Osteoblast (primary cell): ENCODE measurements at places on chromosomes 1 and 21. TPM values are rescaled to one million over a fixed set of nuclear protein-coding genes. Genes with fewer than 3 reads are reported as not detected.

SPOCD1 gene
- total RNA-seq = 58.6 and 67.8 TPM in 2 replicates

GRCh38 chr1:207885129-207886032 is 25.5 kb downstream of the CD34 start:
- peak; percentile 94 for DNase-seq

DNA sequence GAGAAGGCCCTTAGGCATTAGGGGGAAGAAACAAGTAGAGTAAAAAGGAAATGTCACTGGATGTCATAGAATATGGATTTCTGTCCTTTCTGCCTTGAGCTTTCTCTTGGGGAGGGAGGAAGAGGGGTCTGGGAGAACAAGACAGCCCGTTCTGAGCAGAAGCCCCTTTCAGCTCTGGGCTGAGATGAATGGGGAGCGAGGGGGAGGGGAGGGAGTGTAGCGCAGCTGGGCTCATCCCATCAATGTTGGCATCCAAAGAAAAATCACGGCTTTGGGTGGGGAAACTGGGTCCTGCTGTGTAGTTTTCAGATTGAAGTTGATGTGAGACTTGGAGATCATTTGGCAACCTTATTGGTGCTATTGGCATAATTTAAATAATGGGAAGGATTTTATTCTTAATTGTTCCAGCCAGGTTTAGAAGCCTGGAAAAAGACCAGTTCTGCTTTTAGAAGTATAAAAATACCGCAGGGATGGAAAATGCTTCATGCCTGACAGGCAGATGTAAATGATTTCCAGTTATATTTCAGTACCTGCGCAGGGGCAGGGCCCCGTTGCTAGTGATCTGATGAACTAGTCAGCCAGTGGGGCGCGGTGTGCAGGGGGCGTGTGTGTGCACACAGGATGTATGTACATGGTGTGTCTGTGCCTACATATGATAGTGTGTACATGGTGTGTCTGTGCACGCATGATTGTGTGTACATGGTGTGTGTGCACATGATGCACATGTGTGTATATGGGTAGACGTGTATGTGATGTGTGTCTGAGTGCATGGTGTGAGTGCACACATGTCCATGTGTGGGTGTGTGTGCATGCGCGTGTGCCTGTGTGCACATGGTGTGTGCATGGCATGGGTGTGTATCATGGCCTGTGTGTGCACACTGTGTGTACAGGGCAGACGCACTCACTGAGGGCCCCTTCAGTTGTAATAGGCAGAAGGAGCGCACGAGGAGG is 36.0 kb downstream of the ABCG1 start:
- DNase-seq = no peak

DNA sequence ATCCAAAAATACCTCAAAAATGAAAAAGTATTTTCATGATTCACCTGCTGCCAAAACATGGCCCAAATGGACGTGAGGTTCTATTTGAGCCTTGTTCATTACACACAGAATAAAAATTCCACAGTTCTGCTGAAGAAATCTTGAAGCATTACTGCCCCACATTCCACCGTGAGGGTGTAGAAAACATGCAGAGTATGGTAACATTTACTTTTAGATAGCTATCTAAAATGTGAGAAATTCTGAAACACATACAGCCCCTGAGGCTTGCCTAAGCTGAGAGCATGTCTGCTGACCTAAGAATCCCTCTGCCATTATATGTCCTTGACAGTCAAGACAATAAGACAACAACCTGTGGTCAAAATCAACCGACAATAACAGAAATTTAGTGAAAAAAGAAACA is 186.5 kb downstream of the DSCAM start:
- DNase-seq = no peak

- DNase-seq = no peak
These were observed 64.7 kb upstream of the LPGAT1 start for GRCh38 chr1:211895126-211895759.
